ENCODE measurements at places on chromosomes 12 and 14. TPM values are rescaled to one million over a fixed set of nuclear protein-coding genes. Genes with fewer than 3 reads are reported as not detected.

- DNase-seq = no peak
Observed at GRCh38 chr14:56490379-56490778, 89.2 kb upstream of the TMEM260 start.

DNA sequence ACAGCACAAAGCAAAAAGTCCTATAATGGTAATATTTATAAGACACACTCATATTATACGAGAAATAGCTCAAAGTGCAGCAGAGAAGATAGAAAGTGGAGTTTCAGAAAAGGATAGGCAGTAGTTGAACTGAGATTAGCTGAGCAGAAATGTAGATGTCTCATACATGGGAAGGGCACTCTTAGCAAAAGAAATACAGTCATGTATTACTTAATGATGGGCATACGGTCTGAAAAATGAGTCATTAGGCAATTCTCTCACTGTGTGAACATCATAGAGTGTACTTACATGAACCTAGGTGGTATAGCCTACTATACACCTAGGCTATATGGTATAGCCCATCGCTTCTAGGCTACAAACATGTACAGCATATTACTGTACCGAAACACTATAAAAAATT lies 671.3 kb downstream of the RPS29 start:
- no peak for DNase-seq

Gene LGALS3
- 150 TPM for total RNA-seq

GRCh38 chr12:118463677-118464076 lies 87.3 kb downstream of the SUDS3 start:
- DNase-seq = no peak

DNA sequence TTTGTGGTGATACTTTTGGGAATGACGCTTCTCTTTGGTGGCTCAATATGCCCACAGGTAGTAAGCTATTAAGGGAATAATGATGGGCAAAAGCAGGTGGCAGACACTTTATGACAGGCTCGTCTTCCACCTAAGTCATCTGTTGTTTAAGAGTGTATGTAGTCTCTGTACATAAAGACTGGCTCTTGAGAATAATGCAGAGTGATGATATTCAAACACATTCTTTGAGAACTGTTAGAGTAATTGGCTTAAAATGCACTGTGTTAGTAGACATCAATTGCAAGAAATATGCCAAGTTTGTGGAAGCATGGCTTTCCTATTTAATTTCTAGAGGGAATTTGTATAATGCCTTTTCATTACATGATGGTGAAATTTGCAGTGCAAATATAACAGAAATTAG lies 694.8 kb upstream of the MIS18BP1 start:
- no peak for DNase-seq

DNA sequence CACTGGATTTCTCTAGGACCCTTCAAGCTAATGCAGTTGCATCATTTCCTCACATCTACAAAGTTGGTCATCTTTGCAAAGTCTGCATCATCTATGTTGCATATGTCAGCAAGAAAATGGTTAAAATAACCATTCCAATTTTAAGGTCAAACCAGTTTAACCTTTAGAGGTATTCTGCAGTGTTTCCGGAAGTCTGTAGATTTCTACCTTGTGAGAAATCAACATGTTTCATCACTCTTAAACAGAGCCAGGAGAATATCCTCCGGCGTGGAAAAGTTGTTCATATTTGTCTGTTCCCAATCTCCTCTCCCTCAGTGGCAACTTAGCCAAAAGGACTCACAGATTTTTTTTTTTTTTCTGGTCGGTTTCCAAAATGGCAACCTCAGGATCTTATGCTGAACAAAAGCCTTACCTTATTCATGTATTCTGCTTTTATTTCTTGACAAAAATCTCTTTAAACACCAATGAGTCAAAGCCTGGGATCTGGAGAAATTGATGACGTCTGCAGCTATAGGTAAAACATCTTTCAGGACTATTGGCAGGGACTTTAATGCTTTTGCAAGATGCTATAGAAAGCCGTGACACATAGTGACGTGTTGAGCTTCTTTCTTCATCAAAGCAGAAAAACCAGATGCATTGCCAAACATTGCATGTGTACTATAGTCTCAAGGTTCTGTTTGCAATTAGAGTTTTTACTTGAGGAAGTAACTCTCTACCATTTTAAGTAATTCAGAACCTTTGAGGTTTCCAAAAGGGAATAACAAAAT lies 16.0 kb upstream of the CDK17 start:
- no peak for DNase-seq

- DNase-seq = no peak
Observed at GRCh38 chr14:80475074-80475473, 263.8 kb upstream of the DIO2 start.

Gene FOXN3
- total RNA-seq = 106 TPM

Gene KRT82
- not detected for total RNA-seq

GRCh38 chr12:100027671-100028070 lies 42.9 kb upstream of the ANKS1B start:
- no peak for DNase-seq

DNA sequence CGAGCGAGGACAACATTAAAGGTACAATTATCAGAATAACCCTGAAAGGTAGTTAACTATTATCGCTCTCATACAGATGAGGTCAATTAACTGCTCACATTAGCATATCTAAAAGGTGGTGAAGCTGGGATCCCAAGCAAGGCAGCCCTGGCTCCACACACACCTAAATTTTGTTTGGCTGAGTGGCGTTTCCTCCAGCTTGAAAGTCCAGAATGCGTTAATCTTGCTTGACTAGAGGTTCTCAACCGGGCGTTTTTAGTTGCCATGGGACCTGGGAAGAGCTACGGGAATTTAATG lies 531 bp downstream of the DLGAP5 start:
- DNase-seq = no peak

DNA sequence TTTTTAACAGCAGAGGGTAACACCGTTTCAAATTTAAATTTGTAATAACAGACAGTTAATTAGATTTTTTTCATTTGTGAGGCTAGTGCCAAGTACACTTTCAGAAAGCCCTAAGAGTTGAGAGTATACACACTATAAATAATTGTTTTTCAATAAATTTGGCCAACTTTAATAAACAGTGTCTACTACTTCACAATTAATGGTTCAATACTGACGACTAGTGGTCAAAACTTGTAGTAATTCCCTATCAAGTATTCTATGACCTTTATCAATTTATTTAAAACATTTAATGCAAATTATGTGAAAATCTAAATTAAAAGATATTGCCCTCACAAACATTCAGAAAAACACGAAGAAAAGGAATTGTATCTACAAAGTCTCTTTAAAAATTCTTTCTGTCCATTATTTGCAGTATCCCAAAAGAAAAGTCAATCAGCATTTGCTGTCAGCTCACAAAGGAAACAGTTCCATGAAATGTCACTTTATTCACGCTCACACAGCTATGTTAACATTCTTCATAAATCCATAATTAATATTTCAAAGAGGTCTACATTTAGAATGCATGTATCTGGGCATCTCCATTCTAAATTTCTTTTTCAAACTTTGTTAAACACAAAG lies 91.2 kb downstream of the CEP128 start:
- no peak for DNase-seq

Gene C14orf132
- 2.1 TPM for total RNA-seq

GRCh38 chr14:67371247-67372148 lies 11.4 kb downstream of the EIF2S1 start:
- DNase-seq = no peak

Gene PRIM1
- total RNA-seq = 3.8 TPM

DNA sequence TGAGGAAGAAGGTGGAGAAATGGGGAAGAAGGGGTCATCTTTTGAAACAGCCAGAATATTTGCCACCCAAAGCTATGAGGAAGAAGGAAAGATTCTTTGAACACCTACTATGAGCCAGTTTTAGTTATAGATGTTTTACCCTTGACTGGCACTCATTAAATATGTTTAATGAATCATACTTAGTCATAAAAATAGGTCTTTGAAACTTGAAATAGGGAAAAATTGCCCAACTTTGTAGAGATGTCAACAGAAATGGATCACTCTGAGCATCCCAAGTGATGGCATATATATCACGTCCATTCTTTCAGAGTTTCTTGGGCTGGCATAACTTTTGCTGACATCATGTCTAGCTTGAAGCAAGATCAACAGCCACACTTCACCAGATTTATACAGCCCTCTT lies 263.5 kb downstream of the RPAP3 start:
- DNase-seq = no peak

Gene IFNG-AS1
- total RNA-seq = 0.32 TPM

DNA sequence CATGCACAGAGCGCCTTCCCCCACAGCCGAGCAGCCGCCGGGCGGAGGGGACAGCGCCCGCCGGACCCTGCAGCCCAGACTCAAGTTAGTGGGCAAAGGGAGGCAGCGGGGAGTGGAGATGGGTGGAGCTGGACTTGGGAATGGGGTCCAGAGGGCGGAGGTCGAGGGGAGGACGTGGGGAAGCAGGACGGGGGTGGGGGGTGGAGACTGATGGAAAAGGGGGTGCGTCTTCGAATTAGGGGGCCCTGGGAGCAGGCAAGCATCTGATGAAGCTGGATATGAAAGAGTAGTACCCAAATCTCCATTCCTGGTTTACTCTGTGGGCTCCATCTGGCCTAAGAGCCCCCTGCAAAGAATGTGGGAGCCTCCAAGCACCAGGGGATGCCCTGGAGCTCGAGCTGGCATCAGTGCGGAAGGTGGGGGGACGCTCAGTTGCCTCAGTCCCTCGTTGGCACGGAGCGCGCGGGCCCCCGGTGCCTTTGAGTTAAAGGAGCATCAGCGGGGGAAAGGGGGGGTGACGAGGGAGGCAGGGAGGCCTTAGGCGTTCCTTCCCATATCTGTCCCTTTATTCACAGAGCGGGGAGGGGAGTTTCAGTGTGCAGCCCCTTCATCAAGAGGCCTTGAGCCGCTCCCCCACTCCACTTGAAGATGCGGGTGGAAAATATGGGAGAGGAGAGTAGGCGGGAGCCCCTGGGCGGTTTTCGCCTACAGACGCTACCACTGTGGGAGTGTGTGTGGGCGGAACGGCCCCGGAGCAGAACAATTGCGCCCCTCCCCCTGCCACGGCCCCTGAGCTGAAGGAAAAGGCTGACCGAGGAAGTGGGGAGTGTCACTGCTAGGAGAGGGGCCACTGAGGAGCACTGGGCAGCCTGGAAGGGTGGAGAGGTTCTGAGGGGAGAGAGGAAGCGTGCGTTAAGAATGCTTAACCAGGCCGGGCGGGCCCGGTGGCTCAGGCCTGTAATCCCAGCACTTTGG lies 644 bp downstream of the NAB2 start:
- peak; percentile 88 for DNase-seq

Gene MYO1H
- not detected for total RNA-seq

Gene PLEKHG7
- total RNA-seq = not detected

Gene SMCO3
- 0.16 TPM for total RNA-seq

DNA sequence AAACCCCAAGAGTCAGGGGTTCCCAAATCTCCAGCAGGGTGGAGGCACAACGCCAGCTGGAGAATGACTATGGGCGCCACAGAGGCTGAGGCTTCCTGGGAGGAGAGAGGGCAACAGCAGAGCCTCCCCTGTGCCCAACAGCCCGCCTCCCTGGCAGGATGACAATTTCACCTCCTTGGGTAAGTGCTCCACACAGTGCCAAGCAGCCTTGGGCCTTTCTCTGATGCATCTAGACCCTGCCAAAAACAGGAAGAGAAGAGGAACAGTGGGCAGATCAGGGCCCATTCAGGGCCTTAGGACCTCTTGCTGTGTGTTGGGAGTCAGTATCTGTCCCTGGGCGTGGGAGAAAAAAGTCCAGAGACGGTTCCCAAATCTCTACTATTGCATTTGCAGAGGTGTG lies 5.0 kb upstream of the OR10P1 start:
- DNase-seq = no peak

DNA sequence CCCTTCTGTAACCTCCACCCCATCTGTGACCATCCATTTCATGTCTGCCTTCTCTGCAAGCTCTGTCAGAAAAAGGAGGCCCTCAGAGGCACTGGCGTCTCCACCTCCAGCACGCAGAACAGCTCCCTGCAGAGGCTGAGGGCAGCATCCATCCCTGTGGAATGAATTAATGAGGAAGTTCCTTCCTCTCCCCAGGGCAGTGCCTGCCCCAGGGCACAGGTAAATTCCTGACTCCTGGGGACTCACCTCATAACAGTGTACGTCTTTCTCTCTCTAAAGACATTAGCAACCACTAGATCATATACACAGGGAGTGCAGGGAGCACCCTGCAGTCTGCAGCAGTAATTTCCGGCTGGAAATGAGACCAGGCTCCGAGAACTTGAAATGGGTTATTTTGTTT lies 155.0 kb upstream of the TMEM132C start:
- DNase-seq = no peak

Gene HOXC6
- total RNA-seq = 0.40 TPM

Gene NRIP2
- 2.6 TPM for total RNA-seq

- no peak for DNase-seq
Observed at GRCh38 chr14:57835766-57836165, 30.1 kb downstream of the SLC35F4 start.

Gene AQP6
- total RNA-seq = not detected

Gene CSRP2
- total RNA-seq = 30.3 TPM

DNA sequence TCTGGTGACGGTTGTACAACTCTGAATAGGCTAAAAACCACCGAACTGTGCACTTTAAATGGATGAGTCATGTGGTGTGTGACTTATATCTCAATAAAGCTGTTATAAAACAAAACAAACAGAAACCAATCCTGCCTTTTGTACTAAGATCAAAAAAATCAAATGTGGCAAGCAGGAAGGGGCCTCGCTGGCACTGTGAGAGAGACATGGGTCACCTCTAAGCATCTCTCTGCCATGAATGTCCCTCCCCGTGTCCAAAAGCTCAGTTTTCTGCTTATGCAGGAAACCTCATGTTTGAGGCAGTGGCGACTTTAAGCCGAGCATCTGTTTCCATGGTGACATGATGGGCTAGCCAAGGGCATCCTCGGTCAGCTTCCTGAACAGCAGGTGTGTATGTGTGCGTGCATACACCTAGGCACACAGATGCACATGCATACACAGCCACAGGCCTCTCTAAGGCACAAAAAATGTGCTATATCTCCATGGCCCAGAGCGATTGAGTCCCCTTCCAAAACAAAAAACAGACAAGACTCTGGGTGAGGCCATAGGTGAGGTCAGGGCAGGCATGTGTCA lies 44.4 kb downstream of the ARL6IP4 start:
- DNase-seq = peak; percentile 7

- peak; percentile 95 for DNase-seq
Observed at GRCh38 chr12:62466594-62467491, at the start of gene MON2. Gene MON2 (plus strand): TSS chr12:62466826. CDS start chr12:62467208, 382 bp downstream.

Gene LARP4
- 51.6 TPM for total RNA-seq

GRCh38 chr12:95547522-95548055 lies 3.7 kb downstream of the USP44 start:
- no peak for DNase-seq

- DNase-seq = peak; percentile 84
Observed at GRCh38 chr14:105489542-105490266, 1.3 kb upstream of the TEDC1 start.

Gene TAS2R13
- 0.26 TPM for total RNA-seq
